ENCODE measurements at places on chromosomes 6 and 20. TPM values are rescaled to one million over a fixed set of nuclear protein-coding genes. Genes with fewer than 3 reads are reported as not detected.

CALHM6 gene
- total RNA-seq: 3.1 TPM

ADGB gene
- total RNA-seq: not detected

RFX6 gene
- not detected for total RNA-seq

DNA sequence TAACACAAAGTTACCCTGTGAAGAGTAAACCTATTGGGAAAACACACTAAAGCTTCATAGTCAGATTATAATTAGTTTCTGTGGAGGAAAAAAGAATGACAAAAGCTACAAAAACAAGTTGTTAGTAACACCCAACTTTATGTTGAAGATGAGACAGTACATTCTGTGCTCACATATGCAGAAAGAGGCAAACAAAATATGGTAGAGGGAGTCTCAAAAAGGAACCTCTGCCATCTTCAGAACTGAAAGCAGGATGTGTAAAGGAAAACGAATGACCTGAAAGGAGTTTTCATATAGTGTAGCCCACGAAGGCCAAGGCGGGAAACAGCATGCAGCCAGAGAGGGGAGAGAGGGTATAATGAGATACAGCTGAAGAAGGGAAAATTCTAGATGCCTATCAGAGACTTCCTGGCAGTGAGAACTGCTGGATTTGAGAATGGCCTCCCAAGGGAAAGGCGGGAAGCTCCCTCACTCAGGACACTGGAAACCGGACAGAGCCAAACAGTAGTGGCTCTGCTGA, 84.1 kb upstream of the HEY2 start:
- no peaks in the 10 kb centered on the region for H3K4me1 ChIP-seq
- no peak for DNase-seq
- no peak overlapping the region for H3K27ac ChIP-seq
- no peaks in the 10 kb centered on the region for H3K36me3 ChIP-seq
- H3K4me3 ChIP-seq: no peak overlapping the region
- peaks cover 4% of the 10 kb centered on the region for H3K27me3 ChIP-seq

DNA sequence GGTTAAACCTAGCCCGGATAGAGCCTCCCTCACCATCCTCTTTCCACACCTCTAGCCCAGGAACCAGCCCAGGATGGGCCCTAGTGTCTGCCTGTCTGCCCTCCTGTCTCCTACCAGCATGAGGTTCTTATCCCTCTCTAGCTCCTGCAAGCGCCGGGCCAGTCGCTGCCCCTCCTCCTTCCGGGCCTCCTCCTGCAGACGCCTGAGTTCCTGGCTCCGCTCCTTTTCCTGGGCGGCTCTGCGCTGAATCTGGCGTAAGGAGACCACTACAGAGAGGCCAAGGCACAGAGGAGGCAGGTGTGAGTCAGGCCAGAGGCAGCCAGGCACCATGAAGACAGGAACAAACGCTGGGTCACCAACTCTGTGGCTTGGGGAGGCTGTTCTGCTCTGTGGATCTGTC, 4.3 kb upstream of the PSORS1C2 start:
- H3K36me3 ChIP-seq: peaks cover 5% of the 10 kb centered on the region
- H3K4me3 ChIP-seq: no peak overlapping the region

DNA sequence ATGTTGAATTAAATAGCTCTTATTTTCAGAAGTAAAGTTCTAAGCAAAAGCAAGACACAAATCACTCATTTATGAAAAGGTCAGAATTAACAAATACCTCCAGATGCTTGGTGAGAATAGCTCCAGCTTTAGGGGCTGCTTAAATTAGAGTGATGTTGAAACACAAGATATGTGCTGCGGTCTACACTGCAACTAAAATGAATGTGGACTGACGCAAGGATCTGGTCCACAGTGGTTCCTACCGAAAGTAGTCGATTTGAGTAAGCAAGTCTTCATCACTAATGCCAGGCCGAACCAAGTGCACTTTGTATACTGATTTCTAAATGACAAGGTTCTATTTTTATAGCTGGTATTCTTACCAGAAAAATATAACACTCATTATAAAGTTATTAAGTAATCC, 96.3 kb downstream of the PRDM1 start:
- H3K27ac ChIP-seq: no peak overlapping the region
- H3K27me3 ChIP-seq: no peaks in the 10 kb centered on the region
- no peak overlapping the region for H3K4me3 ChIP-seq
- DNase-seq: no peak

DNA sequence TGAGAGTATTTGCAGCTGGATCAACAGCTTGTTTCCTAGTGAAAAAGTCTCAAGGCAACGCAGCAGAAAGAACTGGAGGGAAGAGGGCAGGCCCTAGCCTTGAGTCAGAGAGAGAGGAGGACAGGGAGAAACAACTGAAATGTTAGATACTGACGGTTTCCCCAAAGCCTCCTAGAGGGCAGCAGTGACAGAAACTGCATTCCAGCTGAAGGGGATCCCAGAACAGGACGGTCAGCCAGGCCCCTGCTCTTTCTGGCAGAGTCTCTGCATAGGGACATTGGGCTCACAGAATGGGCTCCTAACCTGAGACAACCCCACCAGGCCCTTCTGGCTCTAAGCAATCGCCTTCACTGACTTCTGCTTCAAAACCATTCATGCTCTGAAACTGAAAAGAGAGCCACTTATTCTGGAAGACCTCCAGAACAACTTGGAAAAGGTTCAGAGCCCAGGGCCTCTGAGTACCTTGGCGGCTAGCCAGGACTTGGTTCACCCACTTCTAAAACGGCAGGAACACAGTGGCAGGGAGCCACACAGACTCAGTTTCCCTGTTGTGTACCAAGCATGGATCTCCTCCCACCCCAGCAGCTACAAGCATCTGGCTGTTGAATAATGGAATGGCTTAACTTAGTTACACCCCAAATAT, 72.9 kb downstream of the PSMB1 start:
- H3K4me1 ChIP-seq: no peaks in the 10 kb centered on the region
- peaks cover 13% of the 10 kb centered on the region for H3K27me3 ChIP-seq
- no peak for DNase-seq
- H3K4me3 ChIP-seq: no peak overlapping the region
- H3K36me3 ChIP-seq: no peaks in the 10 kb centered on the region

DNA sequence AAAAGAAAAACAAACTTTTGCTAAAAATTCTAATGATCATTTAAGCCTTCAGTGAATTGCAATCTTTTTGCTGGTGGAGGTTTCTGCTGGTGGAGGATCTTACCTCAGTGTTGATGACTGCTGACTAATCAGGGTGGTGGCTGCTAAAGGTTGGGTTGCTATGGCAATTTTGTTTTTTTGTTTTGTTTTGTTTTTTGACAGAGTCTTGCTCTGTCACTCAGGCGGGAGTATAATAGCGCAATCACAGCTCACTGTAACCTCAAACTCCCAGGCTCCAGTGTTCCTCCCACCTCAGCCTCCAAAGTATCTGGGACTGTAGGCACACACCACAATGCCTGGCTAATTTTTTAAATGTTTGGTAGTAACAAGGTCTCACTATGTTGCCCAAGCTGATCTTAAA, 94.7 kb downstream of the ANKRD6 start:
- no peaks in the 10 kb centered on the region for H3K36me3 ChIP-seq
- no peak overlapping the region for H3K4me3 ChIP-seq
- H3K27ac ChIP-seq: no peak overlapping the region
- DNase-seq: no peak
- H3K4me1 ChIP-seq: no peaks in the 10 kb centered on the region
- H3K27me3 ChIP-seq: no peaks in the 10 kb centered on the region

- no peaks in the 10 kb centered on the region for H3K36me3 ChIP-seq
- no peak overlapping the region for H3K27ac ChIP-seq
- no peaks in the 10 kb centered on the region for H3K4me1 ChIP-seq
- no peak for DNase-seq
- no peaks in the 10 kb centered on the region for H3K27me3 ChIP-seq
- no peak overlapping the region for H3K4me3 ChIP-seq
These were observed 106.1 kb downstream of the PSMB1 start for GRCh38 chr6:170446841-170447560.

- no peak for DNase-seq
- no peak overlapping the region for H3K27ac ChIP-seq
- no peak overlapping the region for H3K4me3 ChIP-seq
- no peaks in the 10 kb centered on the region for H3K27me3 ChIP-seq
These were observed 26.6 kb upstream of the PI16 start for GRCh38 chr6:36927691-36928546.

- H3K27ac ChIP-seq: no peak overlapping the region
- H3K4me1 ChIP-seq: no peaks in the 10 kb centered on the region
- H3K27me3 ChIP-seq: peaks cover 21% of the 10 kb centered on the region
- DNase-seq: no peak
These were observed 4.3 kb downstream of the OR2J3 start for GRCh38 chr6:29112135-29112534.

- DNase-seq: peak; percentile 49
- H3K36me3 ChIP-seq: no peaks in the 10 kb centered on the region
- H3K27me3 ChIP-seq: no peaks in the 10 kb centered on the region
- H3K4me1 ChIP-seq: peaks cover 27% of the 10 kb centered on the region
These were observed 49.0 kb downstream of the MDGA1 start for GRCh38 chr6:37648465-37649330.

DNA sequence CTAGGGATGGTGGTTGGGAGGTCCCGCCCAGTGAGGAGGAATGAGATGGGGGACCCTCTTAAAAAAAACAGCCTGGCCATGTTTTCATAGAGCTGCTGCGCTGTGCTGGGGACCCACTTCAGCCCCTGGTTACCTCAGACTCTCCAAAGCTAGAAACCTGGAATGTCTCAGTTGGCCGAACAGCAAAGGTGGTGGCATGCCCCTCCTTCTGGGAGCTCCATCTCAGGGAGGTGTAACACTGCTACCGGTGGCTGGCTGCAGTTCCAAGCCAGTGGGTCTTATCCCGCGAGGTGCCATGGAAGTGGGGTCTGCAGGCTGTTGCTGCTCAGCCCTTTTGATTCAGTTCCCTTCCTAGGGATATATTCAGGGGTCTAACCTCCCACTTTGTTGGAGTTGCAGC, 35.7 kb upstream of the TFB1M start:
- no peak overlapping the region for H3K4me3 ChIP-seq
- peaks cover 2% of the 10 kb centered on the region for H3K27me3 ChIP-seq
- no peak overlapping the region for H3K27ac ChIP-seq
- peaks cover 12% of the 10 kb centered on the region for H3K36me3 ChIP-seq
- DNase-seq: no peak
- peaks cover 8% of the 10 kb centered on the region for H3K4me1 ChIP-seq

All from activated naive CD4-positive, alpha-beta T cell treated with anti-CD3 and anti-CD28 coated beads for 36 hours (primary cell).